ENCODE measurements at places on chromosomes 3 and 15. TPM values are rescaled to one million over a fixed set of nuclear protein-coding genes. Genes with fewer than 3 reads are reported as not detected.

The GTPBP8 gene
- 17.0 TPM for total RNA-seq

- no peak for DNase-seq
Observed at GRCh38 chr3:194185221-194185620, 49.3 kb downstream of the HES1 start.

DNA sequence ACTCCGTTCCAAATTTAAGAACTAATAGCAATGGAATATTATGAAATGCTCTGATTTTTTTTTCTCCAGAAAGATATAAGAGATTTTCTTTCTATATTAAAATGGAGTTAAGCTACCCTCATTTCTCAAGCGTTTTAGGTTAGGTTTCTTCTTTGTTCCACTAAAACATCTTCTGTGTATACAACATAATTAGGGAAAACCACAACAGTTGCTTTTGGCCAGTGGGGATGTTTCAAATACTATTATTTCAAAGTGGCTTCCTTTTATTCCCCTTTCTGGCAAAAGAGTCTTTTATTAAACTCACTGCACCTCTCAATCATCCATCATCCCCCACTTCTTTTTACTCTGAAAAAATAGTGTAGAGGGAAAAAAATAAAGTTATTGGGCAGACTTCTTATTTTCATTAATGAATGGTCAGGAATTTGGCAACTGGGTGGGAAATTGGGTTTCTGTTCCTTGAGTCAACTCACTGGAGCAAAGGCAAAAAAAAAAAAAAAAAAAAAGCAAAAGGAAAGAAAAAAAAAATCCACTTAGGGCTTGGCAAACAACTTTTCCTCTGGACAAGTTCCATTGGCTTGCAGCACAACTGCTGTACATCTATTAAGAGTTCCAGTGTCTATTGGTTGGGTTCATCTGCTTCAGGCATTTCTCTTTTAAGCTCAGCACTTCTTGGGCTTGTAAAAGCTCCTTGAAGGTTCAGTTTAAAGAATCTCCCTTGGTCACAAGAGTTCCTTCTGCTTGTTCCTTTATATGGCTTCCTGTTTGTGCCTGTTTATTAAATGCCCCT lies 963.4 kb downstream of the ROBO1 start:
- no peak for DNase-seq

- no peak for DNase-seq
Observed at GRCh38 chr3:19738846-19739245, 195.2 kb downstream of the EFHB start.

DNA sequence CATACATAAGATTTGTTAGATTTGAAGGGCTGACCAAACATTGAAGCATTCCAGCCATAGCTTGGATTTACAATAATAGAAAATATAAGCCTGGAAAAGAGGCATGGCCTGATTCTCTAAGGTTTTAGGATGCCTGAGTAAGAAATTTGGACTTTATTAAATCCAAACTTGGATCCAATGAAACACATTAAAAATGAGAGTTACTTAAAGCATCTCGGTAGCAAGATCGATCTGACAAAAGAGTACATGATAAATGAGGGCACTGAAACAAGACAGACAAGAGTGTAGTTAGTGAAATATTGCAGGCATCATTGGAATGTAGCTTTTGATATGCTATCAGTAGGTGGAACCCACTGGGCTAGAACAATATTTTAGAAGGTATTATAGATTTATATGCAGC lies 855.7 kb upstream of the DPPA4 start:
- DNase-seq, result no peak
